ENCODE measurements at places on chromosomes 4 and X. TPM values are rescaled to one million over a fixed set of nuclear protein-coding genes. Genes with fewer than 3 reads are reported as not detected.

The GPRASP2 gene
- 14.2 TPM for total RNA-seq

The ATP8A1 gene
- total RNA-seq: 4.6 TPM

The DUSP21 gene
- not detected for total RNA-seq

The CT45A3 gene
- not detected for total RNA-seq

The CDKL2 gene
- total RNA-seq: 2.3 TPM

The AKAP14 gene
- total RNA-seq: not detected

The PDZD4 gene
- total RNA-seq: 0.33 TPM

The TCEAL2 gene
- total RNA-seq: 0.23 TPM

The SUPT20HL2 gene
- not detected for total RNA-seq

The HS3ST1 gene
- 0.65 TPM for total RNA-seq

The AADAT gene
- total RNA-seq: 2.8 TPM

The CT45A1 gene
- not detected for total RNA-seq

Measured in smooth muscle cell of the pulmonary artery (primary cell).